NCI-H1694 treated with DMSO at 0.1 percent for 48 hours (cell line): ENCODE measurements at places on chromosomes 3 and 15.

GRCh38 chr3:14305324-14305723 is 97.1 kb upstream of the SLC6A6 start:
- no peak for DNase-seq

DNA sequence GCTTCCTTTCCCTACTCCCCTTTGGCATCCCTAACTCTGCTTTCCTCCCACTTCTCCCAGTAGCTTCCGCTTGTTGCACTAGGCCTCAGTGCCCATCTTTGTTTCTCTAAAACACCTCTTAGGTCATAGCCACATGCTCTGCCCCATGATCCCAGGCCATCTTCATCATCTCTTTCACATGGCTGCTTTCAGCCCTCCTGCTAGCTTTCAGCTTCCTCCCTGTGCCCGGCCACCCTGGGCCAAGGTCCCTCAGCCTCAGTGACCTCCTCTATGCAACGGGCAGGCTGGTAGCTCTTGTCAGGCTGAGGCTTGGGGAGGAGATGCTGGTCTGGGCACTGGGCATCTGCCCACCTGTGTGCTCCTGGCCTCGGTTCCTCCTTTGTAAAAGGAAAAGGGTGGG is 2.3 kb downstream of the PLEKHO2 start:
- no peak for DNase-seq

DNA sequence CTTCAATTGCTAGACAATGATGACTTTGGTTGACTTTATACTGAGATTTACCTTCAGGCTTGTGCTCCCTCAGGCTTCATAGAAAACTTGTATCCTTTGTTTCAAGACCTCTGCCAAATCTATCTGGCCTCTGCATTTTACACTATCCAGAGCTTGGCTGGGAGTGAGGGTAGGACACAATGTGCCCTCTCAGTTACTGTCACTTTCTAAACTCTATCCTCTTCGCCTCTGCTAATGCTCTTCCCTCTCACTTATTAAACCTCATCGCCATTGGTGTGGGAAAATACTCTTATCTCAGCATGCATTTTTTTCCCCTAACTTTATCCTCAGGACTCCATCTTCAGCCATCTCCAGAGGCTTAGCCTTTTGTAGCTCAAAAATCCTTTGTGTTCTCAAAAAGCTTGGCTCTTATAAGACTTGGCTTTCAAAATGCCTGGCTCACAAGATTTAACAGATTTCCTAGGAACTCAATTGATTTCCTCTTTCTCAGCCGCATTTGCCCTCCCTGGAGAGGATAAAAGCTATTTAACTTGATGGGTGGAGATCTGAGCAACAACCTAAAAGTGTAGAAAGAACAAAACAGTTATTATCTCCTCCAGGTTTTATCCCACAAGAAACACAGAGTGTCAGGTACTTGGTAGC is 28.3 kb downstream of the SUCNR1 start:
- DNase-seq, result no peak

DNA sequence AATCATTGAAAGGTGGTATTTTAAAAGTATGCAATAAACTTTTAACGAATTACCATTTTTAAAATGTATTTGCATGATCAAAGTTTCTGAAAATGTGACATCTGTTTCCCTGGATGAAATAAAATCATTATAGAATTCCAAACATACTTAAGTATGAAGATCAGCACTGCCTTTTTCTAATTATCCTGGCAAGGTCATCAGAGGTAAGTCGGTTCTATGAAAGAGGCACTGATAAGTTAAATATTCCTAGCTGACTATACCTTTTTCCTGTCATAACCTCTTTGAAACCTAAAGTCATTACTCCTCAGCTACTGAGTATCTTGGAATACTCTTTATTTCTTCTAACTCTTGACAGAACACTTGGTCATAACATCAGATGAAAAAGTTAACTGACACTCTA is 406.1 kb upstream of the ALCAM start:
- no peak for DNase-seq

DNA sequence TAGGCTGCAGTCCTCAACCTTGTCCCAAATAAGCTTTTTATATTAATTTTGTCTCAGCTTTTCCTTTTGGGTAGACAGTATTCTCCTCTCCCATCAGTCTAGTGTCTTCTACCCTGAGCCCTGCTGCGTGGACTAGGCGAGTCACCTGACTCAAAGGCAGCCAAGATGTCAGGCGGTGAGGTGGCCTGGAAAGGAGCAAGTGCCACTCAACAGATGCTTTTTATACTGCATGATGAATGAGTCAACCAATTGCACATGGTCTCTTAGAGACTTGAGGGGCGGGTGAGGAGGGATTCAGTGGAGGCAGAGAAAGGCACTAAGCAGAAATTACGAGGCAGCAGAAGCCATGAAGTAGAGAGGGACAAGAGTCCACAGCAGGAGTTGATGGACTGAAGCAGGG is 95.9 kb downstream of the FRMD4B start:
- no peak for DNase-seq

DNA sequence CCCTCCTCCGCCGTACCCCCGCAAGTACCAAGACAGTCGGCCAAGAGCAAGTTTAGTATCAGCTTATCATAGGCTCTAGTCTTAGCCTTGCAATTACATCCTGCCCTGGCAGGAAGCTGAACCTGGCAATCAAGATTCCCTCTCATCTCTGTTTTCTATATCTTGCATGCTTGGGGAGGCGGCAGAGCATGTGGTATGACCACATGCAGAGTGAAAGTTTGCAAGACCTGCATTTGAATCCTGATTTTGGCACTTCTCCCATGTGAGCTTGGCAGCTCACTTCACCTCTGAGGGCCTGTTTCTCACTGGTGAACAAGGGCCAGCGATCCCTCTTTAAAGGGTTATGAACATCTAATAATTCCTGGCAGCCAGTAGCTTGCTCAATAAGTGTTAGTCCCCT is 106.1 kb upstream of the FRMD4B start:
- no peak for DNase-seq

GRCh38 chr15:72536506-72536905 is 62.4 kb downstream of the ARIH1 start:
- DNase-seq, result no peak

DNA sequence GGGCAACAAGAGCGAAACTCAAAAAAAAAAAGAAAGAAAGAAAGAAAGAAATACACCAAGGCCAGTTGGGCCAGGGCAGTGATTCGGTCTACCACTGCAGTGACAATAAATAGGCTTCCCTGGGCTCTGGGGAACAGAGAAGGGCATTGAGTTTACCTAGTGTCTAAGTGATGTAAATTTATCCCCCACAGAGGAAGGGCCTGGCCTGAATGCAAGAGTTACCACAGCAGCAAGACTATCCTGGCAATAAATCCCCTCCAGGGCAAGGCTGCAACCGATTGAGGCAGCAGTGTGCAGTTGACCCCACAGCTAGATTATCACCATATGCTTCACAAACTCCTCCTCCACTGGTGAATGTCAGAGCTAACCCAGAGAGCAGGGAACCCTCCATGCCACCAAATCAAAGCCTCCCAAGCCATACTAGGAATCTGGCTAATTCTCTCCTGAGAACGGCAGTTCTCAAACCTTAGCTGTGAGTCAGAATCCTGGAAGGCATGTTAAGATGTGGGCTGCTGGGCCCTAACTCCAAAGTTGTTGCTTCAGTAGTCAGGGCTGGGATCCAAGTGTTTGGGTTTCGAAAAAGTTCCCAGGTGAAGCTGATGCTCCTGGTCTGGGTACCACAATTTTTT is 64.3 kb upstream of the GATM start:
- no peak for DNase-seq
